Left ventricle myocardium inferior (tissue), 1 donor: ENCODE measurements at places on chromosomes 13 and 19. TPM values are rescaled to one million over a fixed set of nuclear protein-coding genes. Genes with fewer than 3 reads are reported as not detected.
A peak's percentile ranks its signal among the peaks of the same experiment; 100 is the strongest.

GRCh38 chr19:5949792-5950305 is 28.1 kb downstream of the RANBP3 start:
- peak; percentile 65 for DNase-seq

GRCh38 chr19:460877-461720 is at the start of gene SHC2:
Gene SHC2, minus strand, starts transcription at chr19:461033. Its CDS starts 37 bp downstream, at chr19:460996.
- DNase-seq, result peak; percentile 38

GRCh38 chr19:11881151-11881800 is 6.3 kb upstream of the ZNF69 start:
- DNase-seq, result peak; percentile 20

DNA sequence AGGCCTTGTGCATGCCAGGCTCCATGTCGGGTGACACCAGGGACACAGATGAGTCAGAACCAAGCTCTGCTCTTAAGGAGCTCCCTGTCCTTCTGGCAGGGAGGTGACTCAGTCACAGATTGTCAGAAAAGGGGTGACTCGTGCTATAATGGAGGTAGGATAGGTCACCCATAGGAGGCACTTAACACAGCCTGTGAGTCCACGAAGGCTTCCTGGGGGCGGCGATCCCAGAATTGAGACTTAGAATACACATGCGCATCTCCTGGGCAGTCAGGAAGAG is 19.6 kb downstream of the FUZ start:
- DNase-seq, result no peak

- DNase-seq, result no peak
Measured at GRCh38 chr19:47824396-47824795, 2.7 kb downstream of the CRX start.

DNA sequence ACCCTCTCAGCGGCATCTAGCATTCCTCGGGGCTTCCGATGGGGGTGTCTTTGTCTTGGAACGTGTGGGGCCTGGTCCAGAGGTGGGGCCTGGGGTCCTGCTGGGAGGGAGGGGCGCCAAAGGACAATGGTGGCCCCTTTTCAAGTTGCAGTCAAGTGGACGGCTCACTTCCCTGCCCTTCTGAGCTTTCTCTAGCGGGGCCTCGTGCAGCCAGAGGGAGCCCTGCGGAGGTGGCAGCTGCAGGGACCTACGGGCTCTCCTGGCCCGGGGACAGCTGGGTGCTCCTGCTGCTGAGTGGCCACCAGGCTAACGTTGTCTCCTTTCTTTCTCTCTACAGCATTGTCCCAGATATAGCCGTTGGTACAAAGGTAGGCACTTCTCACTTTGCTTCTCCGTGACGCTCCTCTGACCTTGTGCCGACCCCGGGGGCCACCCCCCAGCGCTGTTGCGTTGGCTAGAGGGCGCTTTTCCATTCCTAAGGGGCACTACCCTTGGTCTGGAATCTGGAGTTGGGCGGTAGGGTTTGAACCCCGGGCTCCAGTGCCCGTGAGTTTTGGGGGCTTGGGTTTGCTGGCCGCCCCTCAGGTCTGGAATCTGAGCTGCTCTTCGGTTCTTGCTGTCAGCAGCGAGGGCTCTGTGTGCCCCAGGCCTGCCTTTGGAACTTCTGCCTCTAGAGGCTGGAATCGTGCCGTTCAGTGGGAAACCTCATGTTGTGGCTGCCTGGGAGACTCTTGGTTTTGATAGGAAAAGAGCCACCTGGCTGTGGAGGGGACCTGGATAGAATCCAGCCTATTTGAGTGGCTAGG is 2.0 kb downstream of the PTBP1 start:
- DNase-seq, result no peak

GRCh38 chr13:32969516-32969941 is 46.7 kb upstream of the KL start:
- DNase-seq, result no peak

- DNase-seq, result no peak
Measured at GRCh38 chr13:84096216-84096615, 213.9 kb upstream of the SLITRK1 start.

DNA sequence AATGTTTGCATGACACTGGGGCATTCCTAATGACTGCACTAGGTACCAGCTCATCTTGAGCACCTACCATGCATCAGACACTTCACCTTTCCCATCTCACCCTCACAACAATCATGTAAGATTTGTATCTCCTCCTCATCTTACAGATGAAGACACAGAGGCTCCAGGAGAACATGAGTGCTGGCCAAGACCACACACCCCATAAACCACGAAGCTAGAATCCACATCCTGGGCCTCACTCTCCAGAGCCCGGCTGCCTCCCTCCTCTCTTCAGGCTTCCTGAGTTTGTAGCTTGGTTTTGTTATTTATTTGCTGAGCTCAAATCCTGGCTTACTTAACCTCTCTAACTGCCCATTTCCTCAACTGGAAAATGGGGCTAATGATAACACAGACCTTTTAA is 25.9 kb downstream of the FAM216B start:
- DNase-seq, result no peak

DNA sequence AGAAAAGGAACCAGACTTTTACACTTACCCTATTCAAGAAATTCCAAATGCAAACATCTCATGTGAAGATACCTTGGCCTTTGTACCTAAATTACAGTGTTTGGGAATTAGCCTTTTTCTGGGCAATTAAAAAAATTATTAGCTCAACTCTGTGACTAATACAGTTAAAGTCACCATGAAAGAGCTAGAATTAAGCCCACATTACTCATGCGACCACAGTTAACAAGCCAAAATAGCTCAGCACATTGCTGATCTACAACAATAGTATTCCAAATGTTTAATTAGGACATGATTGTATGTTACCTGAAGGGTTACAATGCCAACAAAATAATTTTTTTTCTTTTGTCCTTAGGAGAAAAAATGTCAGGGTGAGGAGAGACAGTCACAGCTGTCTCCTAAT is 263.6 kb upstream of the GPC6 start:
- no peak for DNase-seq

DNA sequence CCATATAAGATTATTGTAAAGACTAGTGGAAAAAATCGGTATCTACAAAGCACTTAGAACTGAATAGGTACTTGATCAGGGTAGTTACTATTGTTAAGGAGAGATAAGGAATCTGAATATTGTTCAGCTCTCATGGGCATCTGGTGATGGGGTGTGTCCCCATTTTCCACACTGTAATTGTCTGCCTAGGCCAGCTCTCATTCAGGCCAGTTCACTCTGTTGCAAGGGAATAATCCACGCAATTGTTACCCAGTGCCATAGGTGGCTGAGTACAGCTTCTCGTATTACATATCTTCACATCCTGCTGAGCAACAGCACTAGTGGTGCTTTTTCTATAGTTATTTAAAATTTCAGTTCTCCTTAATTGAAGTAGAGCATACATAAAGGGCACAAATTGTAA is 45.6 kb upstream of the C13orf42 start:
- DNase-seq, result no peak

DNA sequence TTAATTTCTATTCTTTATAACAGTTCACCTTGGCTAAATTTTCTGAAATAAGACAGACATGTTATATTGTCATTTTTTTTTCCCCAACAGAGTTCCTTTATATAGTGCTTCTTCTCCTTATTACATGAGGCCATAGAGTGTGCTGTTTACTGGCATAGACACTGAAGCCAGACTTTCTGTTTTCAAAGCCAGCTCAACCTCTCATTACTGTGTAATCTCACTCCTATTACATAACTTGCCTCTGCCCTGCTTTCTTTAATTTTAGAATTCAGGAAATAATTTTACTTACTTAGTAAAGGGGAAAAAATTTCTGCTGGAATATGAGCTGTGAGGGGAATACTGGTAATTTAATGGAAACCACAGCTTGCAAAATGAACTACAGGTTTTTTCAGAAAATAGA is 1380.4 kb downstream of the SLITRK1 start:
- no peak for DNase-seq

- no peak for DNase-seq
Measured at GRCh38 chr13:29593605-29594297, 1.7 kb downstream of the SLC7A1 start.

DNA sequence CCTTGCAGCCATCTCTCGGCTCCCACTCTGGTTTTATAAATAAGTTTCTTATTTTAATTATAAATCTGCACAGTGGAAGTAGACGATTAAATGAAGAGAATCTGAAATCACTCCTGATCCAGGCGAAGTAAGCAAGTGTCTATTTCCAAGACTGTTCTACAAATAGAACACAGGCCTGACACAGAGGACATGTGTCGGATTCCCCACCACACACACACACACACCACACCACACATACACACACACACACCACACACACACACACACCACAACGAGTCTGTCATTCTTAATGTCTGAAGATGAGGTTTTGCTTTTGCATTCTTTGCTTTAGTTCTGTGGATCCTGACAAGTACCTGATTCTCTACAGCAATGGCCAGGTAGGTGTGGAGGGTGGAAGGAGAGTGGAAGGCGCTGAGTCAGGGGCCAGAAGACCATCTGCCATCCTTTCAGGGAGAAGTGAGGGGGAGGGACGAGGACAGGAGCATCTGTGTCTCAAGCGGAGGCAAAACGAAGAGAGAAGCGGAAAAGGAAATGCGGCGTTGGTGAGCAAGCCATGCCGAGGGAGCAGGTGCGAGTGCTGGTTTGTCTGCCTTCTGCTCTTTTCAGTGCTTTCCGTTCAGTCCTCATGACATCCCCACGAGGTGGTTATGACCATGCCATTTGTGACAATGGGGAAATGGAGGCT is 110.2 kb downstream of the TEX26 start:
- no peak for DNase-seq

- peak; percentile 67 for DNase-seq
Measured at GRCh38 chr19:13163609-13164342, 13.6 kb downstream of the IER2 start.

DNA sequence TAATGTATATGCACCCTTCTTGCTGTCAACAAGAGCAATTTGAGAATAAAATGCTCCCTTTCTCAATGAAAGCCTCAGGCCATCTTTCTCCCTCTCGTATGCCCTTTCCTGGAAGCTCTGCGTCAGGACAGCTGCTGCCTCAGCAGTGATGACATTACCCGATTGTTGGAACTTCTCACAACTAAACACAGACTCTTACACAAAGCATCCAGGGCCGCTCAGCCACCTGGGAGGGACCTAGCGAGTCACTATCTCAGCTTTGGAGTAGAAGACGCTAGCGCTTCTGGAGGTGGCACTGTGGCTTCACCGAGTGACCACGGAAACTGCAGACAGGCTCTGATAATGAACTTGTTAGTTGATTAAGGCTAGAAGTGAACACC is 153.2 kb upstream of the SOX1 start:
- no peak for DNase-seq

GRCh38 chr19:570937-571565 is 1.3 kb upstream of the BSG start:
- no peak for DNase-seq

GRCh38 chr19:1266916-1267476 is 2.1 kb upstream of the CIRBP start:
- peak; percentile 83 for DNase-seq

GRCh38 chr19:17475541-17476115 is 5.3 kb downstream of the SLC27A1 start:
- DNase-seq, result peak; percentile 67

- peak; percentile 57 for DNase-seq
Measured at GRCh38 chr19:4866595-4867424, 657 bp downstream of the PLIN3 start.

- DNase-seq, result no peak
Measured at GRCh38 chr13:41971848-41972247, 10.9 kb upstream of the VWA8 start.

GRCh38 chr19:38386300-38386970 is 1.4 kb downstream of the GGN start:
- DNase-seq, result no peak

DNA sequence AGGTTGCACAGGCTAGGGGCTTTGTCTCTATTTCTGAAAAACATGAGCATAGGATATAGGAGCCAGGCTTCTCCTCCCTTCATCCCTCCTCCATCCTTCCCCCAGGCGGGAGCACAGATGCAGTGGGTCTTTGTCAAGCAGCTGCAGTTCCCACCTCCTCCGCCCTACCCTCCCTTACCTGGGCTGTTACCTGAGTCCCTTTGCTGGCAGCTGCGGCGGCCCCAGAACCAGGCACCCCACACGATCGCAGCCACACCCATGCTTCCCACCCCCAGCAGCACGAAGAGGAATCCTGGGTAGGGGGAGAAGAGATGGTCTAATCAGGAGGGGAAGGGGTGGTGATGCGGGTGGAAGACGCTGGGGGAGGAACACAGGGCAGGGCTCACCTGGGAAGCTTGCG is 7.8 kb downstream of the TMIGD2 start:
- DNase-seq, result no peak

DNA sequence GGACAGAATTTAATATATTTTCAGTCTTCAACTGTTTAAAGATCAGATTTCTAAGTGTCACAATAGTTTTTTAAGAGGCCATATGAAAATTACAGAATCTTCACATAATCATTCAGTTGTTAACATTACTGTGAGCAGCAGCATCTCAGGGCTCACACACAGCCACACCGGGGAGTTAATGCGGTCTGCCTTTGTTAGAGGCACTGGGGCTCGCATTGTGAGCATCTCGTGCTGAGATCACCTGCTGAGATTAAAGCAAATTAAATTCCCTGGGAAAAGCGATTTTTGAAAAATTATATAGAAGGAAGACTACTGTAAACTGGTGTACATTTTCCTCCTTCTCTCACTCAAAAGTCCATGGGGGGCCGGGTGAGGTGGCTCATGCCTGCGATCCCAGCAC is 16.6 kb downstream of the GPR12 start:
- DNase-seq, result no peak

DNA sequence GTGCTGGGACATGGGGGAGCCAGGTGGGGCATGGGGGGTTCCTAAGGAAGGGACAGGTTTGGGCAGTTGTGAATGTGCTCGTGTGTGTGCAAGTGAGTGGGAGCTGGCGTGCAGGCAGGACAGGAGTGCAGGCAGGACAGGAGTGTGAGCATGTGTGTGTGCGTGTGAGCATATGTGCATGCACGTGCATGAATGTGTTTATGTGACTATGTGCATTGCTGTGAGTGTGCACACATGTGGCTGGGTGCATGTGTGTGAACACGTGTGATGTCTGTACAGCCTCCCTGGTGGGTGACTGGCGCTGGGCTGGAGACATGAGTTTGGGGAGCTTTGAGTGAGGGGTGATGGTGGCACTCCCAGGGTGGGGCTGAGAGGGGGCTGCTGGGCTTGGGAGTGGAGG is 33.4 kb downstream of the CRTC1 start:
- no peak for DNase-seq

GRCh38 chr13:22893777-22894176 is 287.0 kb upstream of the SGCG start:
- DNase-seq, result no peak

DNA sequence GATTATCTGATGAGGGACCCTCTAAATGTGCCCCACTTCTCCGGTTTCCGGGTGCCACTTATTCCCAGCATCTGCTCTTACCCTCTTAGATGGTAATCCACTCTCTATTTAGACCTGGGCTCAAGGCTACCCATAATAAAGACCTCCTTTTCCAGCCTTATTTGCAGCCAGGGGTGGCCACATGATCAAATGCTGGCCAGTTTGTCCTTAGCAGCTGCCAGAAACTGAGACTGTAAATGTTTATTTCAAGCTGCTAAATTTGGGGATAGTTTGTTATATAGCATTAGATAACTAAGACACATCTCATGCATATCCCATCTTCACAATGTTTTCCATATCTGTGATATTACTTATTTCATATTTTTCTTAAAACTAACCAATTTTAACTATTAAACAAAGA is 10.1 kb downstream of the THAP8 start:
- no peak for DNase-seq

PODNL1 gene
- 1.9 TPM for total RNA-seq

MBOAT7 gene
- total RNA-seq, result 12.2 TPM

FXYD1 gene
- 509 TPM for total RNA-seq

GJB6 gene
- not detected for total RNA-seq

KLK2 gene
- not detected for total RNA-seq

GJB2 gene
- not detected for total RNA-seq

SBSN gene
- not detected for total RNA-seq

SPINT2 gene
- 6.8 TPM for total RNA-seq

ZSCAN5A gene
- 16.7 TPM for total RNA-seq

ZNF625 gene
- total RNA-seq, result 4.0 TPM

AMH gene
- total RNA-seq, result 1.1 TPM

ACER1 gene
- not detected for total RNA-seq
